ENCODE measurements at places on chromosomes 7 and 10. TPM values are rescaled to one million over a fixed set of nuclear protein-coding genes. Genes with fewer than 3 reads are reported as not detected.

PAPSS2 gene
- total RNA-seq, result 1.4 TPM

IRF5 gene
- total RNA-seq, result 0.16 TPM

TUBAL3 gene
- not detected for total RNA-seq

DNA sequence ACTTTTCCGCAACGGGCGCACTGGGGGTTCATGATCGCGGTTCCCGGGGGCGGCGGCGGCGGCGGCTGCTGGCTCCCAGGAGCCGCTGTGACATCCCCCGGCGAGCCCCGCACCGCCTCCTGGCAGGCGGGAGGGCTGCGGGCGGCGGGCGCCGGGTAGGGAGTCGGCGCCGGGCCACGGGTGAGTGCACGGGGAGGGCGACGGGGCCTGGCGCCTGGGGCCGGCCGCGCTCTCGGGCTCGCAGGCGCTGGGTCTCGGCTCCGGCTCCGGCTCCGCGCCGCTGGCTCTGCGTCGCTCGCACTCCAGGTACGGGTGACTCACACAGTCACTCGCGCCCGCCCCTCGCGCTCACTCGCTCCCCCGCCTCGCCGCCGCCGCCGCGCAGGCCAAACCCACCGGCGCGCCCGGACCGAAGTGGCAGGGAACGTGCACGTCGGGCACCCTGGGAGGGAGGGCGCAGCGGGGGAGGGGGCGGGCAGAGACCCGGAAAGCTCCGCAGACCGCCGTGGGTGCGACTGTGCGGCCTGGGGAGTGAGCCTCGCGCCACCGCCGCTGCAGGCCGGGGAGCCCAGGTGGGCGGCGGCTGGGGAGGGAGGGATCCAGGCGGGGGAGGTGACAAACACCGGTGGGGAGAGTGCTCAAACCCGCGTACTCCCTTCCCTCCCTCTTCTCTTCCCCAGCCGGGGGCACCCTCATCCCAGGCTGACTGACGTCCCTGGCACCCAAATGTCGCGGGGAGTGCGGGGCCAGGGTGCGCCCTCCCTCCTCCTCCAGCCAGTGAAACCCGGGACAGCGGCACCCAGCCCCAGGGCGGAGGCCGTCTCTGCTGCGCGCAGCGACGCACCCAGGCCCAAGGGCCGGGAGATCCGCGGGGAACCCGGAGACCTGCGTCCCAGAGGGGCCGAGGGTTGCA is 276.9 kb upstream of the NEBL start:
- DNase-seq, result peak; percentile 6

DNA sequence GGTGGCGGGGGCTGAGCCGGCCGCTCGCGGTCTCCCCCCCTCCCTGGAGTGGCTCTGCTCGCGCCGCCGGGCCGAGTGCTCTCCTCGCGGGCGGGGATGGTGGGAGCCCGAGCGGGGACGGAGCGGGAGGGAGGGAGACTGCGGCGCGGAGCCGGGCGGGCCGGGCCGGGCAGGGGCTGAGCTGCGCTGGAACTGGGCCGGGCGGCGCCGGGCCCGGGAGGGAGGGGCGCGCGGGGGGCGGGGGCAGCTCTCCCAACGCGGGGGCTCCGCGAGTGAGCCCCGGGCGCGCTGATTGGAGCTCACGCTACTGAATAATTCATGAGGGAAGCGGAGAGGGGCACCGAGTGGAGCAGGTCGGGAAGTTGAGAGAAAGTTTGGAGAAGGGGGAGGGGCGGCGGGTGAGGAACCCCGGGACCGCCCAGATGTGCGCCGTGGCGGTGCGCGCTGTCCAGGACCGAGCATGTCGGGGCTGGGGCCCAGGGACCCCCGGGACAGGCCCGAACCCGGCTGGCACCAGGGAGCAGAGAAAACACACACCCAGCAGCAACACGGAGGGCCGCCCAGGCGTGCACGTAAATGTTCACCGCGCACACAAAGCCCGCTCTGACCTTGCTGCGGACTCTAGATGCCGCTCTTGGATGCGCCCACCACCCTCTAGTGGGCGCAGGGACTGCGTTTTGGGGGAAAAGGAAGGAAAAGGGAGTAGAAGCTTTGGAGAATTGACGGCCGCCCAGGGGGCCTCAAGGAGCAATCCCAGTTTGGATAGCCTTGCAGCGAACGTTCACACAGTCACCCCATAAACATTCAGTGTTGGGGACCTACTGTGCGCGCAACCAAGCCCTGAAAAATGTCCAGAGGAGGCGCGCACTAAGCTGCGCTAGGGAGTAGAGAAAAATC is at the start of gene EPHB4:
EPHB4 (minus strand) TSS at position 194 of the 897 bp plus-strand sequence. CDS start 493 bp downstream, outside the sequence.
- peak; percentile 94 for DNase-seq
